GM19239 (cell line): ENCODE measurements at places on chromosomes 2 and 18.

DNA sequence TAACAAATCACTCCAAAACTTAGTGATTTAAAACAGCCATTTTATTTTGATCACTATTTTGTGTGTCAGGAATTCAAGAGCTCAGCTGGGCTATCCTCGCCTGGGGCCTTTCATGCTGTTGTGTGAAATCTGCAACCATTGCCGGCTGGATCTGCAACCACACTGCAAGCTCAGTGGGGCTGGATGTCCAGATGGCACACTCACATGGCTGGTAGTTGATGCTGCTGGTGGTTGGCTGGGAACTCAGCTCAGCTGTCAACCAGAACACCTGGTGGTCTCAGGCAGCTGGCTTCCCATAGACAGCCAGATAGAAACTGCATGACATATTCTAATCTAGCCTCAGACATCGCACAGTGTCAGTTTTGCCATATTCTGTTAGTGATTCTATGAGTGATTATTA, 30.6 kb upstream of the AP1S3 start:
- no peak for DNase-seq

DNA sequence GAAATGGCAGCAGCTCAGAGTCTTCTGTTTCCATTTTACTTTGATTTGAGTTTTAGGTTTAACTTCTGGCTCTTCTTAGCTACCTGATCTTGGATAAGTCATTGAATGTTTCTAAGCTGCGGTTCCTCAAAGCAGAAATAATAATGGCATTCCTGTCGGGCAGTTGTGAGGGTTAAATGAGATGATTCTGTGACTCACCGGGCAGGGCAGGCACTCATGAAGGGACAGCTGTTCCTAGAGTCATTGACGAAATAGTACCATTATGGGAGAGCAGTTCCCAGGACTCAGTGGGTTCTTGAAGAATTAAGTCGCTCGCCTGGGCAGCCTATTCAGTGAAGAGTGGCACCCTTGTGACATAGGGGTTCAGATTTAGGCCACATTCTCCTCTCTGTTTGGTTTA, 10.3 kb downstream of the TRIB2 start:
- DNase-seq = no peak

- no peak for DNase-seq
Observed at GRCh38 chr2:156333274-156333950, 891 bp upstream of the NR4A2 start.

DNA sequence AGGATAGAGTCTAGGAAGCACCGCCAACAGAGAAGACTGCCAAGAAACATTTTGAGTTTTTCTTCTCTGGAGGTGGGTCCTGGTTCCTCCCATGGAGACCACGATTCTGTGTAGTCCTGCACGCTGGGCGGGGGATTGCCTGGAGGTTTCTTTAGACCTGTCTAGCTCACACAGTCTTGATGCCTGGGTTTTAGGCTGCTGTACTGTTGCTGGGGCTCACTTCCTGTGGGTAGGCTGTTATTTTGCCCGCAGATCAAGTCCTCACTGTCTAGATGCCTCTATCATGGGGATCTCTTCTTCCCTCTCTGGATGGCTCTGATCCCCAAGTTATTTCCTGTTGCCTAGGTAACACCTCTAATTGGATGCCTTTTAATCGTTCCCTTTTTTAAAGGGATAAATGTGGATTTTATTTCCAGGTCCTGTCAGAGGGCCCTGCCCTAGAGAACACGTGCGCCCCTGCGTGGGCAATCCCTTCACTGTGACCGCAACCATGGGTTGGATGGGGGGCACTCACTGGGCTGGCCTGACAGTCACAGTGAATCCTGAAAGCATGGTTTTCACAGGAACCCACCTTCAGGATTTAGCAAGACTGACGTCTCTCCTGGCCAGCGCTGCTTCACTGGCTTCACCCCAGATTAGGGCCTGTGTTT, 115.7 kb downstream of the MSH2 start:
- DNase-seq = no peak

- no peak for DNase-seq
Observed at GRCh38 chr2:151171186-151171585, 90.5 kb downstream of the RBM43 start.
